ENCODE measurements at places on chromosomes 7 and 10.

DNA sequence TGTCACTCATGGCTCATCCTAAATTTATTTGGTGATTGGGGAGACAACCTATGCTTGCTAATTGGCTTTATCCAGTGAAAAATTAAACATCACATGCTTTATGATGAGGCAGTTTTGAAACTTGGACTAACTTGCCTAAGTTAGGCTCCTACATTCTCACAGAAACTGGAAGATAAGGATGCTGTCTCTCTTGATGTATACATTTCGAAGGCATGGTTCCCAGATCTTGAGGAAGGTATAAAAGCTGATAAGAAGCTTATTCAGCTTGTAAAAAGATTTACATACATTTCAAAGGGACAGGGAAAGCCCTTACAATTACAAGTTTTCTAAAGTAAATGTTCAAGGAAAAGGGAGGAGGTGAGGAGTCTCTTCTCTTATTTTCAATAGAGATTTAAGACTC lies 561.7 kb downstream of the IPMK start:
- no peak for DNase-seq

DNA sequence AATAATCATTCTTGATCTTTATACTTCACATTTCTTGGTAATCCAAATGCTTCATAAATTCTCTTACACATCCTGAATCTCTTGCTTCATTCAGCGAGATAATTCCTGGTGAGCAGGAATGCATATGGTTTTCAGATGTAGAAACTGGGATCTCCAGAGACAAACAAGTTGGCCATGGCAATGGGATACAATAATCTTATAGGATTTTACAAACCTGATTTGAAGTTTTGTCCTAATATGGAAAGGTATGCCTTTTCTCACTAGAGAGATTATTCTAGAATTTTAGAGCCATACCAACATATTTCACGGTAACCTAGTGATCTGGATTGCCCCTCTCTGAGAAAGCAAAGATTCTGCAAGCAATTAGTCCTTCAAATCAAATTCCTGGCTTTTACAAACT lies 13.1 kb upstream of the TRDMT1 start:
- DNase-seq: no peak

GRCh38 chr7:132577206-132578049 lies 1.2 kb upstream of the PLXNA4 start:
- DNase-seq: peak; percentile 44

DNA sequence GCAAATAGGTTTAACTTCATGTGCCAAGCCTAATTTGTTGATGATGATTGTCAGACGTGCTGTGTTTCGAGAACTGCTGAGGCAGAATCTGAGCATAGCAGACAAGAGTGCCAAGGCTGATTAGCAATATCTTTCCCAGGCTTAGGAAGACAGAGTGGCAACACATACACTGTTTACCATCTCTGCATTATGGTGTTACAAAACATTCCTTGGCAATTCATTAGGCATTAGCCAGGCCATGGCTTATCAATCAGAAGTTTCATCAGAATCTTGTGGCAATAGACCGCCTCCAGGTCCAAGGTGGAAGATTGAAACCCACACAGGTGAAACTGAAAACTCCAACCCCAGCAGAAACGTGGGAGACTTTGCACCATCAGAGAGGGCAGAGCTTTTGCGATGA lies 148.5 kb downstream of the AOAH start:
- DNase-seq: no peak

- no peak for DNase-seq
Observed at GRCh38 chr10:43437141-43437870, 395 bp downstream of the ZNF487 start.

- peak; percentile 63 for DNase-seq
Observed at GRCh38 chr7:141864765-141865447, 23.6 kb upstream of the PRSS37 start.

DNA sequence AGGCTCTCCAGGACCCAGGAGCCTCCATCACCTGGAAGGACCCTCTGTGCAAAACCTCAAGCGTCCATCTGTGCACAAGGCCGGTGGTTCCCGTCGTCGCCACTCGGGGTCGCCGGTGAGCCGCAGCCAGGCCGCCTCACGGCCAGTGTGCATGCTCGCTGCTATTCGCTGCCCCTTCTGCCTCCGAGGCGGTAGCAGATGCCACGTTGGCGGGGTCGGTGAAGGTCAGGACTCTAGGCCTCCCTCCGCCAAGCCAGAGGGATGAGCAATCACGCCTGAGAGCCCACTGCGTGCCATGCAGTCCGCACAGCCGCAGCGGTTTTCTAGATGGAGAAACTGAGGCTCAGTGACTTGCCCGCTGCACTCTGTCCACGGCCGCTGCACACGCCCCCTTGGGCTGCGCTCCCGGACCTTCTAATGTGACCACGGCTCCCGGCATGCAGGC lies 5.7 kb downstream of the UPK3B start:
- peak; percentile 65 for DNase-seq

- DNase-seq: peak; percentile 60
Observed at GRCh38 chr10:44316187-44316921, 68.5 kb downstream of the CXCL12 start.

DNA sequence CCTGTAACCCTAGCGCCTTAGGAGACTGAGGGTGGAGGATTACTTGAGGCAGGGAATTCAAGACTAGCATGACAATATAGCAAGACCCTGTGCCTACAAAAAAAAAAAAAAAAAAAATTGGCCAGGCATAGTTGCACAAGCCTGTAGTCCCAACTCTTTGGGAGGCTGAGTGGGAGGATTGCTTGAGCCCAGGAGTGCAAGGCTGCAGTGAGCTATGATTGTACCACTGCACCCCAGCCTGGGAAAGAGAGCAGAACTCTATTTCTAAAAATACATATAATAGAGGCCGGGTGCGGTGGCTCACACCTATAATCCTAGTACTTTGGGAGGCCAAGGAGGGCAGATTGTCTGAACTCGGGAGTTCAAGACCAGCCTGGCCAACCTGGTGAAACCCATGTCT lies 10.2 kb upstream of the SORBS1 start:
- DNase-seq: no peak

GRCh38 chr10:129888784-129889616 lies 75.1 kb downstream of the EBF3 start:
- peak; percentile 70 for DNase-seq

DNA sequence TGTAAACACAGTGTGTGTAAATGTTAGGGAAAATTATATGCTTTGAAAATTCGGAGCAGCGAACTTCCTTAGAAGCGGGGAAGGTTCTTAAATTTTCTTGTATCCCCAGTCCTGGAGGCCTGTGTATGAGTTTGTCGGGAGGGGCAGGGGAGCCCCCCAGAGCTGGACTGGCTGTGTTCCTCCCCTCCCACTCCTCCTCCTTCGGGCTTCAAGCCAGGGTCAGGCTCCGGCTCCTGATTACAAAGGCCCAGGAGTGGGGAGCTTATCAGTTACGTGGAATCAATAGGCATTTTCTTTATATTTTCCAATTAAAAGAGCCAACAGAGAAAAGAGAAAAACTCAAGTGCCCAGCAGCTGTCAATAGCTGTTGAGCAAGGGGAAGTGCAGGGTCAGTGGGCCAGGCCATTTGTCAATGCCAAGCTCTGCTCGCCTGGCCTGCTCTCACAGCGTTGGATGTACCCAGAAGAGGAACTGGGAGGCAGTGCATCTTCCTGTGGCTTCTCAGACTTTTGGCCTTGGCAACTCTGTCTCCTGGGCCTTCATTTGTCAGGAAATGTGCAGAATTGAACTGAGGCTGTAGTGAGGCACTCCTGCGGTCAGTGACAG lies 156.9 kb upstream of the PCBD1 start:
- peak; percentile 59 for DNase-seq

DNA sequence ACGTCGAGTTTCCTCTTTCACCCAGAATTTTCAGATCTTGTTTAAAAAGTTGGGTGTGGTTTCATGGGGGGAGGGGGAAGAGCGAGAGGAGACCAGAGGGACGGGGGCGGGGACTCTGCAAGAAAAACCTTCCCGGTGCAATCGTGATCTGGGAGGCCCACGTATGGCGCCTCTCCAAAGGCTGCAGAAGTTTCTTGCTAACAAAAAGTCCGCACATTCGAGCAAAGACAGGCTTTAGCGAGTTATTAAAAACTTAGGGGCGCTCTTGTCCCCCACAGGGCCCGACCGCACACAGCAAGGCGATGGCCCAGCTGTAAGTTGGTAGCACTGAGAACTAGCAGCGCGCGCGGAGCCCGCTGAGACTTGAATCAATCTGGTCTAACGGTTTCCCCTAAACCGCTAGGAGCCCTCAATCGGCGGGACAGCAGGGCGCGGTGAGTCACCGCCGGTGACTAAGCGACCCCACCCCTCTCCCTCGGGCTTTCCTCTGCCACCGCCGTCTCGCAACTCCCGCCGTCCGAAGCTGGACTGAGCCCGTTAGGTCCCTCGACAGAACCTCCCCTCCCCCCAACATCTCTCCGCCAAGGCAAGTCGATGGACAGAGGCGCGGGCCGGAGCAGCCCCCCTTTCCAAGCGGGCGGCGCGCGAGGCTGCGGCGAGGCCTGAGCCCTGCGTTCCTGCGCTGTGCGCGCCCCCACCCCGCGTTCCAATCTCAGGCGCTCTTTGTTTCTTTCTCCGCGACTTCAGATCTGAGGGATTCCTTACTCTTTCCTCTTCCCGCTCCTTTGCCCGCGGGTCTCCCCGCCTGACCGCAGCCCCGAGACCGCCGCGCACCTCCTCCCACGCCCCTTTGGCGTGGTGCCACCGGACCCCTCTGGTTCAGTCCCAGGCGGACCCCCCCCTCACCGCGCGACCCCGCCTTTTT lies at the start of gene VIM:
Gene VIM (plus strand): TSS at position 151 of the 925 bp plus-strand sequence. CDS start 1,182 bp downstream, outside the sequence.
- peak; percentile 95 for DNase-seq

GRCh38 chr7:51062222-51062987 lies 254.2 kb downstream of the COBL start:
- DNase-seq: no peak

DNA sequence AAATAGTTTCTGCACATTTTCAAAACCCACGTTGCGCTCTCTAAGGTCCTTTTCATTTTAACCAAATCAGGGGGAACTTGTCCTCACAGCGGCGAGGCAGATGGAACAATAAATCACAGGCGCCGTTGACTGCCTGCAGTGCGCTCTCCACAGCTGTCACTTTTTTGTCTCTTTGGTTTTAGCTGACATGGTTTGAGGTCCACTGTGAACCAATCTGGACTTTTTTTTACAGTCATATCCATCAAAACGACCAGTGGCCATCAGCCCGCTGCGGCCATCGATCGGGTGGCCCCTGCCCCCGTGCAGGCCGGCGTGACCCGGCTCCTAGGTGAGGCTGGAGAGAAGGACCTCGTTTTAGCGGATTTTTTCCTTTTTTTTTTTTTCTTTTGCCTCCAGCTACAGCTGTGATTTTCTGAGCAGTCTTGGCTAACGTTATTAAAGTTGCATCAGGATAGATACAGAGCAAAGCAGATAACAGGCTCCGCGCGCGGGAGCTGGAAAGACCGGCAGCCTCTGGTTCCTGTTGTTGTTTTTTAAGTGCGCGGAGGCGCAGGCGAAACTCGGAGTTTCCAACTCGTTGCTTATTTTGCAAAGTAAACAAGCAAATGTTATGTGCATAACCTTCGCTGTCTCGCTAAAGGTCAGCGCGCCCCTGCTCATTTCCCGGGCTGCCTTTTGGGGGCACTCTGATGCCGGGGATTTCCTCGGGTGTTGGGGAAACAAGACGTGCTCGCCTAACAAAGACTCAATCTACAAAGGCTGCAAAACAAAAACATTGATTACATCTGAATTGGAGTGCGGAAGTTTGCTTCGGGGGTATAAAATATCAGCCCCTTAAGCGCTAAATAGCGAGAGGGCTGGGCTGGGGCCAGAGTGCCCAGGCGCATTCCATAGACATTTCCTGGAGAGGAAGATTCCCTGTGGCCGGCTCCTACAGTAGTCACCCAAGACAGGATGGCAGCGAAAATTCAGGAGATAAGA lies 414.8 kb upstream of the MKI67 start:
- DNase-seq: peak; percentile 10

DNA sequence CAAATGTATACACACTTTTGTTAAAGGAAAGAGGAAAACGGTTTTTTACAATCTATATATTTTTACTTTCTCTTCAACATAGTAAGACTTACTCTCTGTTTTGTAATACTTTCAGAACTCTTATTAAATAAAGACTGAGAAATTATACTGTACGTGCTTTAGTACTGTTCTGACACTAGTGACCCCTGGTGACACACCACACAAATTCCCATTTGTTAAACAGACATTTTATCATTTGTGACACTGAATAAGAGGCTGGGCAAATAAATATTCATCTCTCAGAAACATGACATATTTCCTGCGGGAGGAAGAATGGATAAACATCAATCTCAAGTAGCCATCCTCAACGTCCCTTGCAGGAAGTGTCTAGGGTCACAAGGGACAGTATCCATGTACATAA lies 68.9 kb upstream of the ZNF33B start:
- no peak for DNase-seq

DNA sequence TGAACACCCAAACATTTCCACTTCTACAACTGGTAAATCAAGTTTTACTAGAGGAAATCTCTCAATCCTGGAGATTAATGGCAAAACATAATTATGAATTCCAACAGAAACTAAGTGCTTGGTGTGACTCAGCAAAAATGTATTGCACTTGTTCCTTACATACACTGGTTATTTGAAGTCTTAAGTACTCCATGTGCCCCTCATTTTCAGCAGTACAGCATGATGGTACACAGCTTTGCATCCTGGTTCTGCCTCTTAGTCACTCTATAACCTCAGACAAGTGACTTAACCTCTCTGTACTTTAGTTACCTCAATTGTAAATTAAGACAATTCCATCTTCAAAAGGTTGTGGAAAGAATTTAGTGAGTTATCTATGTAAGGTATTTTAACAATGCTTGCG lies 12.9 kb downstream of the SLC16A12 start:
- no peak for DNase-seq

- DNase-seq: no peak
Observed at GRCh38 chr10:5566614-5567013, 41.9 kb downstream of the CALML3 start.

DNA sequence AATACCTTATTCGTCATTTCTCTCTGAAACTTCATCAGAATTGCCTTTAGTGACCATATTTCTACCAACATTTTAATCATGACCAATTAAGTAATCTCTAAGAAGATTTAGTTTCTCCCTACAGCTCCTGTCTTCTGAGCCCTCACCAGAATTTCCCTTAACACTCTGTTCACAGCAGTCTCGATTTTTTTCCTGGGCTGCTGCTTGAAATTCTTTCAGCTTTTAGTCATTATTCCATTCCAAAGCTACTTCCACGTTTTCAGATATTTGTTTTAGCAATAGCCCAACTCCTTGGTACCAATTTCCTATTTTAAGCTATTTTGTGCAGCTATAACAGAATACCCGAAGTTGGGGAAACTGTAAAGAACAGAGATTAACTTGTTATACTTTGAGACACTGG lies 192.4 kb upstream of the DKK1 start:
- no peak for DNase-seq

- DNase-seq: no peak
Observed at GRCh38 chr10:122549636-122550035, 10.9 kb upstream of the DMBT1 start.
